A673 (cell line): ENCODE measurements at places on chromosomes 12 and 14.

- DNase-seq: no peak
Measured at GRCh38 chr12:121874071-121874470, 14.5 kb upstream of the PSMD9 start.

DNA sequence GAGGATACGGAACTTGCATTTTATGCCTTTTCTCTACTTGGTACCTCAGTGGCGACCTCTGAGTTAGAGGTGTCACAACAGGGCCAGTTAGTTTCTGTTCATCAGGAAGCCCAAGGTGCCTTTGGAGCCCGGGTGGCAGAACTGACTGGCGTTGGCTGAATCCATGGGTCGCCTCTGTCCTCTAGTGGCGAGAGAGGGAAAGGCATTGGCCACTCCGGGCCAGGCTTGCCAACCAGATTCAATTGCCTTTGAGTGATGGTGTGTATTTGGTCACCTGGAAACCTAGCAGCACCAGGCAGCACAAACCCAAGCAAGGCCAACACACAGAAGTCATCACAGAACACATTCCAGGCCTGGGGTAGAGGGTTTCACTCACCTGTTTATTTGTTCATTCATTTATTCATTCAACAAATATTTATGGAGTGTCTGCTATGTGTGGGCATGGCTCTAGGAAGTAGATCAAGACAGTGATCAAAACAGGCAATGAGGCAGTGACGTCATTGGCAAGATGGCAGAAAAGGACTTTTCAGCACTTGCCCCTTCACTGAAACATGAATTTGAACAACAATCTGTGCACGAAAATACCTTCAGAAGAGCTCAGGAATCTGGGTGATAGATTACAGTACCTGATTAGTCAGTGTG is 40.5 kb upstream of the KCNA5 start:
- DNase-seq: peak; percentile 50

- DNase-seq: no peak
Measured at GRCh38 chr14:73623504-73624054, 11.3 kb downstream of the ACOT6 start.

DNA sequence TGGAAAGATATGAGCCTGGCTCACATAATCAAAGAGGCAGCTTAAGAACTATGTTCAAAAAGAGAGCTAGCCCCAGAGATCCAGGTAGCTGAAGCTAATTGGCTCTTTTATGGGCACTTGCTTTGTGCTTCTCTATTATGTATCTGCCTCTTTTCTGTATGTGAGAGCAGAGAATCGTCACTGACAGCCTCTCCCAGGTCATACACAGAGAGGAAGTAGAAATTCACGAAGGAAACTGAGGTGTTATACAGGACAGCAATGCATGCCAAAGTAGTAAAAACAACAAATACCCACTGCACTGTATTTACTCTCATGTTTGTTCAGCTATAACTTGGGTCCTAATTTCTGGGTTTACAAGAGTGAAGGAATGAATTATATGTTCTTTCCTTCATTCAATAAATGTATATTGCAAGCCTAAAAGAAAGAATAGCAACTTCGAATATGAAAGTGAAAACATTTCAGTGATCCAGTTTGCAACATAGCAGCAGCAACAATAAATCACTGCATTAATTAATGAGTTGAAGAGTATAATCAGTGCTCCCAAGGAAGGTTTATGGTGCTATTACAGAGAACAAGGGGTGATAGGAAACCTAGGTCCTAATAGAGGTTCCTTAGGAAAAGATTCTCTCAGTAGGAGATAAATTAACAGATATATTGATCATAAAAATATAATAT is 47.1 kb upstream of the ATXN7L3B start:
- DNase-seq: no peak

DNA sequence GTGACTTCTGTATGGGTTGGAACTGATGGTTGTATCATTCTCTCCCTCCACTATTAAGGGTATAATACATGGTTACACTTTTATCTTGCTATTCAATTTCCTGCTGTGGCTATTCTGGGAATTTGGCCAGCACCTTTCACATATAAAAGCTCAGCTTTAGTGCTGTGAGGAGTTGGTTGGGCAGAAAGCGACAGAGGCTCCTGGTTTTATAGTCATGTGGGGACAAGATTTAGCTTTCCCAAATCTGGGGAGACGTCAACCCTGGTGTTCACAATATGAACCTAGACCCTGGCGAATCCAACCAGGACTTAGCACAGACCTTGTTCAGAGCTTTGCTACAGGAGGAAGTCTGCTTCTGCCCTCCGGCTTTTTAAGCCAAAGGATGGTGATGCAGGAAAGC is 36.5 kb downstream of the FOS start:
- peak; percentile 62 for DNase-seq

DNA sequence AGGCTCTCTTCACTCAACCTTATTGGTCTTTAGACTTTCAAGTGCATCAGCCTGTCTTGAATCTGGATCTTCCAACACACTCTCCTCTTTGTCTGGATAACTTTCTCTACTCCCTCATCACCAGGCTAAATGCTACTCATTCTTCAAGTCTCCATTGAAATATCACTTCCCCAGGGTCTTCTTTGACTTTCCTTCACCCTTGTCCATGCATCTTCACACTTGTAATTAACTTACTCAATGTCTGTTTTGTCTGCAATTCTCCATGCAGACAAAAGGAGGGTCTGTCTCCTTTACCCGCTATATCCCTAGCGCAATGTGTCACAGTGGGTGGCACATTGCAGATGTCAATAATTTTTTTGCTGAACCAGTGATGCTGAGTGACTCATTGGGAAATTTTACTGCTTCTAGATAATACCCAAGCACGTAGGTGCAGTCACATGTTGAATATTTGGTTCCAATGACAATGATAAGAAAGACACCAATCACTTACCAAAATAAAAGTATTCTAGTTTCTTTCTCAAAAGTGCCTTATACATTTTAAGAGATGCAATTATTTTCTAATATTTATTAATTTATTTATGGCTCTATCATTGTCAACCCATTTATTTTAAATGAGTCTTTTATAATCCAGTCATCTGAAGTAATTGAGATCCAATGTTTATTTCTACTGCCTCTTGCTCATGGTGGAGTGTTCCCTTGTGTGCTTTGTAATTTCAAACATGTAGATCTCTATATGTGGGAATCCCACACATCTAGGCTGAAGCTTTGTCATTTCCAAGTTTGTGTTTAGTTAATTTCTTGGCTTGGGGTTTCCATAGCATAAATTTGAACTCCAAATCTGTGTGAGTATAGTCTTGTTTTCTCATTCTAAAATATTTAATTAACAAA is 21.7 kb upstream of the RFC5 start:
- no peak for DNase-seq

DNA sequence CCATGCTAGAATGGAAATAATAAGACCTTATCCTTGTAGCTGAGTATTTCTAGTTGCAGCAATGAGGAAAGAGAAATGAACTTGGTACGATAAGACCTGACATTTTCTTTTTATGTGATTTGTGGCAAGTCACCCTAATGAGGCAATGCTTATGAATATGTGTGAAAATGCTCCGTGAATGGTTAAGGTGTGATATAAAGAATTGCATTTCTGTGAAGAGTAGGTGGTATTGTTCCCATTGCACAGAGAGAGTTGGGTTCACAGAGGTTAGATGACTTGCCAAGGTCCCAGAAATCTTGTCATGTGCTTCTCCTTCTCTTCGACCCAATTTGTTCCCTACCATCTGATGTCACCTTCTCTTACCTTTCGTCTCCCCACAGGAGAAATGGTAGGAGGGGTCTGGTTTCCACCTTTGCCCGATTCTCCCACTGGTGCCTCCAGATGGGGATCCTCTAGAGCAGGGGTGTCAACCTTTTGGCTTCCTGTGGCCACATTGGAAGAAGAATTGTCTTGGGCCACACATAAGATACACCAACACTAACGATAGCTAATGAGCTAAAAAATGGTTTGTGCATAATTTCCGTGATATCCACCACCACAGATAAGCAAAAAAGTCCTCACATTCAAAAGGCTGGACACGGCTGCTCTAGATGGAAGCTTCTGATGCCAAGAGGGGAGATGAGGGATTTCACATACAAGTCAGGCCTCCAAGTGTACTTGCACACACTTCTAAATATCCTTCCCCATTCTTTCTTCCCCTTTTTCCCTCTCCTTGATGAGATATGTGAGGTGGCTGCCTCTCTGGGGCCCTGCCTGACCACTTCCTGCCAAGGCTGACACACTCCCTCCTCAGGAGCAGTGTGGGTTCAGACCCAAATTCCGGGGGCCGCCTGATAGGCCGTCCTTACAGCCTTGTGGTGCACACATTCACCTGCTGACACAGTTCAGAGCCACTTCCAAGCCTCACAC is 96.1 kb downstream of the PLXNC1 start:
- DNase-seq: no peak

DNA sequence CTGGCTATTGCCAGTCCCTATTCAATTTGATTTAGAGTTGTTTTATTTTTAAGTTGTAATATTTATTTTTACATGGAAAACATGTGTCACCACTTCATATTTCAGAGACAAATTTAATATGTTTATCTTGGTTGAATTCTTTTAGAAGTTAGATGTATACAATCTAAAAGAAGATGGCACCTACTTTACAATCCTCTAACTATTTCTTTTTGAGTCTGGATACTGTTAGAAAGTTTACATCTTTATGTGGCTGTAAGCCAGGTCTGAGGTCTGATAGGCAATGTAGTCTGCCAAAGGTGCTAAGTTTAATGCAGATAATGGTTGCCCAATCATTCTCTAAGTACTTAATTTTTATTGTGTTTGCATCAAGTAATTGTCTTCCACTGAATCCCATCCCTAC is 7.2 kb upstream of the LMO3 start:
- no peak for DNase-seq

GRCh38 chr12:1553987-1554982 is 40.1 kb downstream of the FBXL14 start:
- no peak for DNase-seq

- no peak for DNase-seq
Measured at GRCh38 chr14:77849711-77850110, 49.8 kb downstream of the ADCK1 start.

DNA sequence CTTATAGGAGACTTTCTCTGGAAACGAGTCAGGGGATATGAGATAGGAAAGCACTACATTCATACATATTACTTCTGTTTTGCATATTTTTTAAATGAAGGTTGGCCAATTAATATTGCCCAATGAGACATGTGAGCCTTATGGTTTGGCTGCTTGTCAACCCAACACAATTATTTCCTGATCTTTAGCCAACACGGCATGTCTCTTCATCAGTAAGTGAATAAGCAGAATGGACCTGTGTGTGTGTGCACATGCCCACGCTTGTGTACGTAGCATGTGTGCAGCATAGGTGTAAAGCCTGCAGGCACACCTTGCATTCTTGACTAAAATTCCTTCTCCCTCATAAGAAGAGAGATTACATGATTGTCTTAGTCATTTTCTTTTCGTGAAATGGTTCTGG is 88.3 kb downstream of the STON2 start:
- DNase-seq: no peak

DNA sequence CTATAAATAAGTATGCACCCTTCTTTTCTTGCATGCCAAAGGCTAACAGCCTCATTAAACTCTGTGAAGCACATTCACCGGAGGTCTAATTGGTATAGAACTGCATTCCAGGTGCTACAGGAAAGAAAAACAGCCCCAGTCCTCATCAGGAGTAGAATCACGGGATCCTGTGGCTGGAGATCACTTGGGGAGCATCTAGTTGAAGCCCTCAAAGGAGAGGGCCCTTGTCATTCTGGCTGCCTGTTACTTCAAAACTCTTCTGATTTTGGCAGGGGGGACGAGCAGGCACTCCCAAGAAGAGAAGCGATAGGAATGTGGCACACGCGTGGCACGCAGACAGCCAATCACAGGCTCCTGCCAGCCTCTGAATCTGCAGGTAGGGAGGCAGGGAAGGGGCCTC is 154.4 kb downstream of the TTC7B start:
- no peak for DNase-seq
